ENCODE measurements at places on chromosomes 7 and 10. TPM values are rescaled to one million over a fixed set of nuclear protein-coding genes. Genes with fewer than 3 reads are reported as not detected.

- peak; percentile 55 for DNase-seq
Observed at GRCh38 chr10:75431180-75432111, at the start of gene LRMDA. Gene LRMDA (plus strand): TSS chr10:75431624.

GRCh38 chr7:127913686-127914085, 117.6 kb downstream of the LRRC4 start:
- DNase-seq: no peak

- DNase-seq: no peak
Observed at GRCh38 chr10:29524294-29524693, 110.5 kb downstream of the SVIL start.

TUBB8 gene
- total RNA-seq: 0.40 TPM

BTBD16 gene
- not detected for total RNA-seq

PSD gene
- 0.54 TPM for total RNA-seq

NKX2-3 gene
- total RNA-seq: 3.3 TPM

TLX1 gene
- not detected for total RNA-seq

Data from thyroid gland (tissue), 4 donors.